ENCODE measurements at places on chromosomes 5 and 9. TPM values are rescaled to one million over a fixed set of nuclear protein-coding genes. Genes with fewer than 3 reads are reported as not detected.
A peak's percentile ranks its signal among the peaks of the same experiment; 100 is the strongest.

DNA sequence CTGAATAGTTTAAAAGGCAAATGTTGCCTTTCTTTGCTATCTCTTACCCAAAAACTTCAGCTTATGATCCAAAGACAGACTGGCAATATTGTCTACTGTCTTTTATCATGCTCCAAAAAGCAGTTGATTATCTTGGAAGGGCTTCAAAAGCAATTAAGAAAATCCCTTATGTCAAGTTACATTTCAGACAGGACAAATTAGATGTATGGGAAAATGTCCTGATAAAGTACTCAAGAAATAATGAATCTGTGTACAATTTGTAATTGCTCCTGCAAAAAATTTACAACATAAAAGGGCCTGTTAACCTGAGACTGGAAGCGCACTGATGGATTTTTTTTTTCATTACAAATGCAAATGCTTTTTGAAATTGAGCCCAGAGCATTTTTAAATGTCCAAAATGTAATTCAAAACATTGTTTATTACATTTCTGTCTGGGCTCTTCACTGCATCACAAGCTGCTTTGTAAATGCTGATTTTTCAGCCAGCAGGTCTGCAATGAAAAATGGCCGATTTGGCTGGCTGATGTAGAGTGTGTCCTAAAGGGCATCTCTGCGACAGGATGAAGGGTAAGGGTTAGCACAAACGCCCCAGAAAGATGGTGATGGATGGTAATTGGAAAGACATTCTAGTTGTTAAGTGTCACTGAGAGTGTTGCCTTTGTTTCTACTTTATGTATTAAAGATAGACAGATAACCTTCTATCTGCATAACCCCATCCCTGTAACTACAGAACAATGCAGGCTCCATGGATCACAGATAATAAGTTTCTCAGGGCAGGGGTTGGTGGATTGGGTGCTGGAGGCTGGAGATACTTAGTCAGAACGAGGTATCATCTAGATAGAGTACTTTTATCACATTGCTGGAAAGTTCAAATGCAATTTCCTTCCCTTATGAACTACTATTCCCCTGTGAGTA, 27.0 kb downstream of the MAT2B start:
- no peaks in the 10 kb centered on the region for H3K36me3 ChIP-seq
- H3K4me1 ChIP-seq: no peaks in the 10 kb centered on the region
- no peak overlapping the region for H3K27ac ChIP-seq
- DNase-seq: no peak
- peaks cover 49% of the 10 kb centered on the region for H3K27me3 ChIP-seq
- H3K4me3 ChIP-seq: no peak overlapping the region

The SPATA31D4 gene
- total RNA-seq: not detected

DNA sequence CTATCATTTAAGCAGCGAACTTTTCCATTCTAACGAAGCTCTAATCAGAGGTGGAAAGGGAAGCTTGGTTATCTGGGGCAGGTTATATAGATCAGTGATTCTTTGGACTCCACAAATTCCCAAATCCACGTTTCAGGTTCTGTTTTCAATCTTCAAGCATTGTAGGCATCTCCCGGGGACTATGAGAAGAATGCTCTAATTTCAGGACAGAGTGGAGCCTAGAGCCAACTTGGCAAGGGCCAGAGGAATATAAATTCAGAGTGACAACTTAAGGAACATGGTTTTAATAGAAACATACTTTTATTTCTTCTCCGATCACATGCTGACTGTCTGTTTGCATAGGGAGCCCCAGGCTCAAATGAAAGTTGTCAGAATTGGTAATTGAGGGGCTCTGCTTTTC, 514.0 kb upstream of the KLF4 start:
- peaks cover 34% of the 10 kb centered on the region for H3K27me3 ChIP-seq
- H3K4me3 ChIP-seq: no peak overlapping the region
- H3K27ac ChIP-seq: no peak overlapping the region
- H3K36me3 ChIP-seq: no peaks in the 10 kb centered on the region
- no peak for DNase-seq

- no peaks in the 10 kb centered on the region for H3K4me1 ChIP-seq
- H3K27me3 ChIP-seq: peaks cover 20% of the 10 kb centered on the region
- no peak for DNase-seq
- H3K4me3 ChIP-seq: no peak overlapping the region
Observed at GRCh38 chr9:99748266-99748665, 73.4 kb upstream of the NR4A3 start.

DNA sequence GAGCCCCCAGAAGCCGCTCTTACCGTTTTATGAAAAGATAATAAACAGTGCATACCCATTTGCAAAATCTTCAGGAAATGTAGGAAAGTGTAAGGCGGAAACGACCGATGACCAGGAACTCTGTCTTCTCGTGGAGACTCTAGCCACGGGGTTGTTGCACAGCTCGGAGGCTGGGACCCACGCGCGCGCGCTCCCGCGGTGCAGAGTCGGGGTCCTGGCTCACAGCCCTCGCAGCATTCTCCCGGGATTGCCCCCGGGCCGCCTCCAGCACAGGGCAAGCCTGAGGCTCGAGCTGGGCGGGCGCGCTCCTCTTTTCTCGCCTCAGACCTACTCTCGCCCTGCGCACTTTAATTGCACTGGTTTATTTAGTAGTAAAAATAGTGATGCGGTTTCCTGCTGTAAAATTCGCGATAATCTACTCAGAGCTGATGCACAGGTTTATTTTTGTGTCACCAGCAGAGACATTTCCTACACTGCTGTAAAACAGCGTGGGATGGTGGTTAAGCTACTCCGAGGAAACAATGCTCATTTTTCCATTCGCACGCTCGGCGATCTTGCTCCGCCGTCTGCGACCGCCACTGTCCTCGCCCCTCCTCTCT, 15.5 kb downstream of the TRIM7 start:
- peak overlapping the region; percentile 97 for H3K4me3 ChIP-seq
- peak; percentile 86 for DNase-seq
- peaks cover 29% of the 10 kb centered on the region for H3K4me1 ChIP-seq
- H3K27me3 ChIP-seq: no peaks in the 10 kb centered on the region
- H3K36me3 ChIP-seq: no peaks in the 10 kb centered on the region
- H3K27ac ChIP-seq: peak overlapping the region; percentile 98

- H3K27ac ChIP-seq: no peak overlapping the region
- no peak for DNase-seq
- H3K27me3 ChIP-seq: no peaks in the 10 kb centered on the region
- no peak overlapping the region for H3K4me3 ChIP-seq
- H3K4me1 ChIP-seq: no peaks in the 10 kb centered on the region
- H3K36me3 ChIP-seq: no peaks in the 10 kb centered on the region
Observed at GRCh38 chr9:29297592-29297991, 1724.3 kb upstream of the C9orf72 start.

GRCh38 chr5:145683431-145683830, 151.7 kb downstream of the PRELID2 start:
- peaks cover 13% of the 10 kb centered on the region for H3K4me1 ChIP-seq
- H3K4me3 ChIP-seq: no peak overlapping the region
- no peak overlapping the region for H3K27ac ChIP-seq

- peaks cover 2% of the 10 kb centered on the region for H3K27me3 ChIP-seq
- no peak overlapping the region for H3K27ac ChIP-seq
- no peak for DNase-seq
- no peaks in the 10 kb centered on the region for H3K36me3 ChIP-seq
Observed at GRCh38 chr5:123429221-123429954, 6.2 kb upstream of the CEP120 start.

The IL13 gene
- not detected for total RNA-seq

DNA sequence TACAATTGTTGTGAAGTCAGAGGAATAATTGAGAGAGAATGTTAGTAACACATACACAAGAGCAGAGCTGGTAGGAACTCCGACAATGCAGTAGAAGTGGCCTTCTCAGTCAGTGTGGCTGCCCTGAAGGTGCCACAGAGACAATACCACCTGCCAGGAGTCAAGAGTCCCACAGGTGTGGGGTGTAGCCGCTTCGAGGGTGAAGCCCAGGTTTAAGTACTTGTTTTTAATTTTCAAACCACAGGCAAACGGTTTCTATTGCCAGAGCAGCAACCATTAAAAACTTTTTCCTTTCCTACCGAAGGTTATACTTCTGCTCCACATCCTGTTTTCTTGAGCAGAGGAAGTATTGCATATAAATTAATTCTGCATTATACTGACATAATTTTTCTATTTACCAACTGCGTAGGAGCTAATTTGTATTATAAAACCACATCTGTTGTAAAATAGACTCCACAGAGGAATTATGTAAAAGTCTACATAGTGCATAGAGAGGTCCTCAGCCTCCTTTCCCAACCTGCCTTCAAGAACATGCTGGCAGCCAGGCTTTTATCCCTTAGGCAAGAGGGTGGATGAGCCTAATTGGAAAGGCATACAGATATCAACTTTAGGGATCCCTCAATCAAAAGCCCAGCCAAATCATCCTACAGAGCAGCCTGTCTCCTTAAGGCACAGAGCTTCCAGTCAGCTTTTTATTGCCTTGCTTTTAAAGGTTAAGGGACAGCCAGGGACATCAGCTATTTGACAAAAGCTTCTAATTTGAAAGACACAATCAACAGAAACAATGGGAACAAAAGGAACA, 12.9 kb upstream of the ACTBL2 start:
- H3K4me3 ChIP-seq: no peak overlapping the region
- H3K27me3 ChIP-seq: no peaks in the 10 kb centered on the region
- no peak for DNase-seq

GRCh38 chr5:38078161-38078560, 180.2 kb upstream of the EGFLAM start:
- DNase-seq: no peak
- H3K4me3 ChIP-seq: no peak overlapping the region
- no peaks in the 10 kb centered on the region for H3K36me3 ChIP-seq
- no peak overlapping the region for H3K27ac ChIP-seq

The MCIDAS gene
- not detected for total RNA-seq

DNA sequence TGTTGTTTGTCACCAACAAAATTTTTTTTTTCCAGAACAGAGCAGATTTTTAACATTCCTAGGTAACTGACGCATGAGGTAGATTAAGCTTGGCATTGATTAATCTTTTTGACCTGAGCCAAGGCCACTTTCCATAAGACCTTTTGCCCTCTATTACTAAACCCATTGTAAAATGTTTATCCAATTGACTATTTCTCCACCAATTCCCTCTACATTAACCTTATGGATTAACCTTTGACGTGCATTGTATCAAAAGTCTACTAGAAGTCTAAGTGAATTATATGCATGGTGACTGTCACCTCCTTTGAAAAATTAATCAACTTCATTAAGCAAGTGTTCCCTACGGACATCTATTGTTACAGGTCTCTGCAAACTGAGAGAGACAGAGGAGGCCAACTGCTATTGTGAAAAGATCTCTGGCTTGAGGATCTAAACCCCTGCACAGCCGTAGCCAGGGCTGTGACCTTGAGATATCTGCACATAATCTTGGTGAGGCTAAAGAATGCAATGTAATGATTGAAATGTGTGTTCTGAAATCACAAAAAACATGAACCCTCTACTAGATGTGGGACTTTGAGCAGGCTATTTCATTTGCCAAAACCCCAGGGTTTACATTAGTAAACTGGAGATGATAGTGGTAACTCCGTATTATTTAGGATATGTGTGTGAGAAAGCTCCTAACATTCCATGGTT, 632.2 kb downstream of the TLR4 start:
- H3K27ac ChIP-seq: no peak overlapping the region
- no peaks in the 10 kb centered on the region for H3K27me3 ChIP-seq
- no peak overlapping the region for H3K4me3 ChIP-seq
- no peaks in the 10 kb centered on the region for H3K36me3 ChIP-seq
- H3K4me1 ChIP-seq: no peaks in the 10 kb centered on the region
- no peak for DNase-seq

The FAM13B gene
- 44.4 TPM for total RNA-seq

- no peak overlapping the region for H3K27ac ChIP-seq
- no peaks in the 10 kb centered on the region for H3K27me3 ChIP-seq
- H3K4me1 ChIP-seq: no peaks in the 10 kb centered on the region
- H3K36me3 ChIP-seq: no peaks in the 10 kb centered on the region
Observed at GRCh38 chr9:123523845-123524244, 167.8 kb downstream of the CRB2 start.

DNA sequence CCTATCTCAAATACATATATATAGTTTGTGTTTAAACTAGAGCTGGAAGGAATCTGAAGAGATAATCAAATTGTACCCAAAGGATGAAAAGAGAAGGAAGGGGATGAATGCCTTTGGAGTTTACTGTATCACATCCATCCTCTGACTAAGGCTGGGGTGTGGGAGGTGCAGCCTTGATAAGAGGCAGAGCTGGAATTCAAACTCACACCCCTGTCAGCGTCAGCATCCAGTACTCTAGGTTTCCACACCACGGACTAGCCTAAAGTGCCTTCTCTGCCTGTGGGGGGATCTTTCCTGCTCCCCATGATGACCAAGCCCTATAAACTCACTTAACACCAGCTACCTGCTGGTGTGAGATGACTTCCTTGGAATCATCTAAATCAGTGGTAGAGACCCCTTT, 48.1 kb downstream of the EPB41L4B start:
- H3K4me1 ChIP-seq: peaks cover 8% of the 10 kb centered on the region
- H3K27ac ChIP-seq: no peak overlapping the region
- H3K4me3 ChIP-seq: no peak overlapping the region

- H3K27ac ChIP-seq: no peak overlapping the region
- no peaks in the 10 kb centered on the region for H3K27me3 ChIP-seq
- no peak overlapping the region for H3K4me3 ChIP-seq
Observed at GRCh38 chr9:92499701-92500100, 17.4 kb upstream of the ASPN start.

- H3K4me3 ChIP-seq: no peak overlapping the region
- peaks cover 47% of the 10 kb centered on the region for H3K27me3 ChIP-seq
- no peak for DNase-seq
- H3K4me1 ChIP-seq: no peaks in the 10 kb centered on the region
- H3K36me3 ChIP-seq: no peaks in the 10 kb centered on the region
Observed at GRCh38 chr5:135089912-135090311, 55.9 kb upstream of the PITX1 start.

GRCh38 chr9:31137176-31138160, 1247.0 kb upstream of the ACO1 start:
- no peak overlapping the region for H3K27ac ChIP-seq
- no peaks in the 10 kb centered on the region for H3K36me3 ChIP-seq
- H3K4me1 ChIP-seq: peaks cover 7% of the 10 kb centered on the region
- no peak for DNase-seq

DNA sequence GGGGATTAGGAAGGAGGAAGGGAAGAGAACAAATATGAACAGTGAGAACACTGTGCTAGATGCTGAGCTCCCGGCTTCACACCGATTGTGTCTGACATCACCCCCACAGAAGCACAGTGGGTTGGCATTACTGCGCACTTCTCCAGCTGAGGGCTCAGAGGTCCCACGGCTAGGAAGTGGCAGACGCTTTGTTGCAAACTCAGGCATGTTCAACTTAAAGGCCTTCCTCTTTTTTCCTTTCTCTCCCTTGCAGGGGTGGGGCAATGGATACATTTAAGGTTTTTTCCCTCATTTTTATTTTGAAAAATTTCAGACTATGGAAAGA, 15.5 kb upstream of the SHB start:
- no peaks in the 10 kb centered on the region for H3K36me3 ChIP-seq
- H3K27me3 ChIP-seq: no peaks in the 10 kb centered on the region
- H3K4me1 ChIP-seq: peaks cover 7% of the 10 kb centered on the region
- no peak overlapping the region for H3K4me3 ChIP-seq
- no peak for DNase-seq
- no peak overlapping the region for H3K27ac ChIP-seq

Measured in osteocyte (in vitro differentiated cells).